ENCODE measurements at places on chromosomes 1 and 21. TPM values are rescaled to one million over a fixed set of nuclear protein-coding genes. Genes with fewer than 3 reads are reported as not detected.

- H3K36me3 ChIP-seq = no peaks in the 10 kb centered on the region
- DNase-seq = no peak
- H3K27me3 ChIP-seq = no peaks in the 10 kb centered on the region
- no peak overlapping the region for H3K27ac ChIP-seq
- no peak overlapping the region for H3K4me3 ChIP-seq
- H3K4me1 ChIP-seq = no peaks in the 10 kb centered on the region
Observed at GRCh38 chr21:14691914-14692313, 145.8 kb upstream of the SAMSN1 start.

DNA sequence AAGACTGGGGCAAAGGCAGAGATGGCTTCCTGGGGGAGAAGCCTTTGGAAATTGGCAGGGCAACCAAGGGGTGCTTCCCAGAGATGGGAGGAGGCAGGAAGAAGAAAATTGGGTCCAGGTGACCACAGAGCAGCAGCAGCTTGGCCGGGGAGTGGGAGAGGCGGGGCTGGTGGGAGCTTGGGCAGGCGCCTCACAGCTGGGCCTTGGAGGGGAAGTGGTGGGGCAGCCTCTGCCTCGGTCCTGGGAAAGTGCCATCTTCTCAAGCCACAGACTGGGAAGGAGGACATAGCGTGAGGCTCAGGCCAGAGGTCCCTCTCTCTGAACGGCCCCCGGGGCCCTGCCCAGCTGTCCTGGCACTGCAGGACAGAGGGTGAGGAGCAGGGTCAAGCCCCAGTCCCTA is 24.0 kb upstream of the WASF2 start:
- no peaks in the 10 kb centered on the region for H3K36me3 ChIP-seq
- H3K27ac ChIP-seq = no peak overlapping the region
- H3K4me3 ChIP-seq = no peak overlapping the region
- H3K4me1 ChIP-seq = no peaks in the 10 kb centered on the region
- DNase-seq = peak; percentile 80

DNA sequence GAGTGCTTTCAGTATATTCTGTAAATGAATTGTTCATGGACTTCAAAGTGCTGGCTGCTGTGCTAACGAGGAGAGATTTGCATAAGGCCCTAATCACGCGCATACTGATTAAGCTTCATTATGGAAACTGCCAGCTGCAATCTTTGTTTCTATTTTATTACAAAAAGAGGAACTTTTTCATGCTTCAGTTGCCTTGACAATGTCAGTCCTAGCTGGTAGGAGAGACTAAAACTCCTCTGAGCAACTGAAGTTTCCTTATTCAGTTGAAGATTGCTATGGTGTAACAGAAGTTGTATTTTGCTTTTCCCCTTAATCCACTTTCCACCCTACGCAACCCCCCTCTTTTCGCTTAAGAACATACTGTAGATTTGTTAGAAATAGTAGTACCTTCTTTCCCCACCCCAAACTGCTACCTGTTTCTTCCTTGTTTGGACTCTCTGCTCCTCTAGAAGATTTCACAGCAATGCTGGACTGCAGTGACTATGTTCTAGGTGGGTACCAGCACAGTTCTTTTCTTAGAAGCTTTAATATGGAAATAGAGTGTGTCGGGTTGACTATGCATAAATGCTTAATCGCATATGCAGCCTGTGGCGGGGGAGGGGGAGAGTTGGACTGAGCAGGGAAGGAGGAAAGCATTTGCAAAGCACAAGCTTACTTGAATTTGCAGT is 108.3 kb downstream of the POU2F1 start:
- no peak overlapping the region for H3K4me3 ChIP-seq
- H3K27me3 ChIP-seq = no peaks in the 10 kb centered on the region
- DNase-seq = no peak
- no peak overlapping the region for H3K27ac ChIP-seq

The FAM78B gene
- 3.4 TPM for total RNA-seq

DNA sequence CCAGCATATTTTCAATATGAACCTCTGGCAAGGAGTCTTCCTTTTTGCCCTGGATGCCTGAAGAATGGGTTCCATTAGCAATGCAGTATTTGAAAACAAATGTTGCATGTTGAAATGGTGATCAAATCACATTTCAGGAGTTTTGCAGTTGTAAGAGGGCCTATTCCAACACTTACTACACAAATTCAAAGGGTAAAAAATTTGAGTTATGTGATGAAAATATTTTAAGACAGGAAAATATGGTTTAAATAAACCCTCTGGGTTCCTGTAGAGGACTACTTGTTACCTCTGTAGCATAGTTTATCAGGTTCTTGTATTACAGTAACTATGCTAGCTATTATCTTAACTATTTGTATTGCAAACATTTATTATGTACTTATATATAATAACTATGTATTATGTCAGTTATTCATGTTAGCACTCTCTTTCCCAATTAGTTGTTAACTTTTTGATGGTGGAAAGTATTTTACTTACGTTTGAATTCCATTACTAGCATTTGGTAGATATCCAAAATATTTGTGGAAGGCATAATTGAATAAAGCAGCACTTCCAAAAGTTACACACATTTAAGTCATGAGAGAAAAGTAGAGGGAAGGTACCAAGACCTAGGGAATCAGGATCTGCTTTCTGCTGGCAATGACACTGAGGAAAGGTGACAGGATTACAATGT is 312.9 kb downstream of the GRIK1 start:
- no peak overlapping the region for H3K4me3 ChIP-seq
- H3K27me3 ChIP-seq = no peaks in the 10 kb centered on the region
- no peak for DNase-seq

- no peaks in the 10 kb centered on the region for H3K4me1 ChIP-seq
- H3K36me3 ChIP-seq = no peaks in the 10 kb centered on the region
- H3K27me3 ChIP-seq = no peaks in the 10 kb centered on the region
- DNase-seq = peak; percentile 77
Observed at GRCh38 chr1:240092301-240093119, 827 bp downstream of the FMN2 start.

DNA sequence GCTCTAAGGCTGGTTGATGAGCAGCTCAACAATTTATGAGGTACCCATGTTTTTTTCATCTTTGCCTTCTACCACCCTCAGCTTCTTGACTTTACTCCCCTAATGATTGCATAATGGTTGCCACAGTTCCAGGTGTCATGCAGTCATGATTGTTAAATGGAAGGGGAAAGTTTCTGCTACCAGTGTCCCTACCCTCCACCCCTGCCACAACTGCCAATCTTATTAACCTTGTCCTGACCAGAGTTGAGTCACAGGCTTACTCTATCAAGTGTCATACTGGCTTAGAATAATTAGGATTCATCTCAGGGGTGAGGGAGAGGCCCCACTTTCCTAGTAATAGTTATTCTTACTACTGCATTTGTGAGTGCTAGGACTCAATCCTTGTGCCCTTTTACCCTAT is 7.9 kb upstream of the FUBP1 start:
- no peaks in the 10 kb centered on the region for H3K4me1 ChIP-seq
- no peaks in the 10 kb centered on the region for H3K36me3 ChIP-seq
- H3K27ac ChIP-seq = no peak overlapping the region
- DNase-seq = no peak
- no peaks in the 10 kb centered on the region for H3K27me3 ChIP-seq
